ENCODE measurements at places on chromosomes 7 and 10. TPM values are rescaled to one million over a fixed set of nuclear protein-coding genes. Genes with fewer than 3 reads are reported as not detected.

Gene TAF3
- total RNA-seq, result 1.9 TPM

Gene APBB1IP
- total RNA-seq, result 0.18 TPM

Gene CTAGE8
- not detected for total RNA-seq

Gene GAD2
- total RNA-seq, result not detected

Gene GDF2
- not detected for total RNA-seq

Gene PALS2
- total RNA-seq, result 8.8 TPM

Gene ZNF503
- total RNA-seq, result 10.8 TPM
